Activated T-helper 1 cell treated with anti-CD3 and anti-CD28 coated beads, Interleukin-12 subunit alpha, Interleukin-12 subunit beta, Interleukin-2, Interleukin-4 antibody, amounts not matched to agents 30 ng/mL and 10 ng/mL and 1 ng/mL, durations not matched to agents 14 hours and 24 hours and 36 hours (primary cell): ENCODE measurements at places on chromosomes 13 and 19.

DNA sequence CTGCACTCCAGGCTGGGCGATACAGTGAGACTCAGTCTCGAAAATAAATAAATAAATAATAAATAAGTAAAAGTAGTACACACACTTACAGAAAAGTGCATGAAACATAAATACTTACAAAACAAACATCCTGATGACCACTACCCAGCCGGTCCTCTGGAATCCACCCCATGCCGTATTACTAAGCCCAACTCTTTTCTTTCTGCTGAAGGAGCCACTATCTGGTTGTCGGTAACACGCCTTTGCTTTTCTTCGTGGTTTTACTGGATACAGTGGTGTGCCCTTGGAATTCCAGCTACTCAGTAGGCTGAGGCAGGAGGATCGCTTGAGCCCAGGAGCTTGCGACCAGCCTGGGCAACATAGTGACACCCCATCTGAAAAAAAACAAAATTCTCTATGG lies 39.4 kb downstream of the CELF5 start:
- no peak for DNase-seq

DNA sequence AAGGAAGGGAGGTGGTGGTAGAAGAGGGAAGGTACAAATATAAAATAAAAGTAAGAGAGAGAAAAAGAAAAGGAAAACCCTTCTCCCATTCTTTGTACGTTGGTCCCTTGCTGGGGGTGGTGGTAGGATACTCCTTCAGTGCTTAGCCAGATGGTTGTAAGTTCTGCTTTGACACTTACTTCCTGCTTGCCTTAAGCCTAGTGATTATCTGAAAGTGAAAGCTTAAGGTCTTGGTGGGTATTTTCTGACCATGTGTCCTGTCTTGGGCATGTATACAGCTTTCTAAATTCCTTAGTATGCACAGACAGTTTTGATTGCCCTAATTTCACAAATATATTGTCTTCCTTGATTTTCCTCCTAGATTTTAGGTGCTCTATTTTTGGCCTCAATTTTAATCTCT lies 314.8 kb downstream of the PCDH17 start:
- DNase-seq = no peak

- no peak for DNase-seq
Observed at GRCh38 chr19:40741527-40742390, 8.5 kb downstream of the ACTMAP start.

DNA sequence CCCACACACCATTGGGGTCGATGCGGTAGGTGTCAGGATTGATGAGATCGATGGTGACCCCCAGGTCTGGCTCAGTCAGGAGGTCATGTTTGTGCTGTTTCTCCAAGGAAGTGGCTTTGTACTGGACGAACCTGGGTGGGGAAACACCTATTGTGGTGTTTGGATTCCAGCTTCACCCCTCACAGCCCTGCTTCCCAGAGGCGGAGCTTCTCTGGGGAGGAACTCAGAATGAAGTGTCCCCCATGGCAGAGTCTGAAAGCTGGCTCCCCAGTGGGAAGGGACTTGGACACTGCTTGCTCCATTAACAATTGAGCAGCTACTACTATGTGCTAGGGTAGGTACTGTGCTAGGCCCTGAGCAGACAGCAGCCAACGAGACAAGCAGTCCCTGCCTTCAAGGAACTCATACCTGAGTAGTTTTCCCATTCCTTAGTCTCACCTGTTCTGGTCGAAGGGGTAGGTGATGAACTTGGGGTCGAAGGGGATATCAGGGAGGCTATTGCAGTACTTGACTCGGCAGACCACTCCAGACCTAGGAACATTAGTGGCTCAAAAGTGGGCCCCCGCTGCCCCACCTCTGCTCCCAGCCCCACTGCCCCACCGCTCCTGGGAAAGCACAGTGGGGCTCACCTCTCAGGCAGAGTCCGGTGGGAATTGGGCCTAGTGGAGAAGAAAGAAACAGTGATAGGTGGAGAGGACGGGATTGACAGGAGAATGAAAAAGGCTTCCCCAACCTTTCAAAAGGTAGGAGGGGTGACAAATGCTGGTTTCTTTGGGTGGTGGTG lies 1.1 kb downstream of the PAF1 start:
- no peak for DNase-seq

- no peak for DNase-seq
Observed at GRCh38 chr13:23859904-23860303, 29.3 kb downstream of the MIPEP start.

DNA sequence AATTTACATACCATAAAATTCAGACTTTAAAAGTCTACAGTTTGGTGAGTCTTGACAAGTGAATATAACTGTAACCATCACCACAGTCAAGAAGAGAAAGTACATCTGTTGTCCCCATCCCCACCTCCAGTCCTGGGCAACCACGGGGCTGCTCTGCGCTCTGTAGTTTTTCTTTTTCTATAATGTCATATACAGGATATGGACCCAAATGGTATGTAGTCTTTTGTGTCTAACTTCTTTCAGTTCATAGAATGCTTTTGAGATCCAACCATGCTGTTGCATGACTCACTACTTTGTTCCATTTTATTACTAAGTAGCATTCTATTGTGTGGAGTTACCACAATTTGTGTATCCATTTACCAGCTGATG lies 103.9 kb downstream of the DOCK9 start:
- DNase-seq = no peak

GRCh38 chr13:112693831-112694497 lies 4.1 kb downstream of the ATP11A start:
- DNase-seq = no peak

DNA sequence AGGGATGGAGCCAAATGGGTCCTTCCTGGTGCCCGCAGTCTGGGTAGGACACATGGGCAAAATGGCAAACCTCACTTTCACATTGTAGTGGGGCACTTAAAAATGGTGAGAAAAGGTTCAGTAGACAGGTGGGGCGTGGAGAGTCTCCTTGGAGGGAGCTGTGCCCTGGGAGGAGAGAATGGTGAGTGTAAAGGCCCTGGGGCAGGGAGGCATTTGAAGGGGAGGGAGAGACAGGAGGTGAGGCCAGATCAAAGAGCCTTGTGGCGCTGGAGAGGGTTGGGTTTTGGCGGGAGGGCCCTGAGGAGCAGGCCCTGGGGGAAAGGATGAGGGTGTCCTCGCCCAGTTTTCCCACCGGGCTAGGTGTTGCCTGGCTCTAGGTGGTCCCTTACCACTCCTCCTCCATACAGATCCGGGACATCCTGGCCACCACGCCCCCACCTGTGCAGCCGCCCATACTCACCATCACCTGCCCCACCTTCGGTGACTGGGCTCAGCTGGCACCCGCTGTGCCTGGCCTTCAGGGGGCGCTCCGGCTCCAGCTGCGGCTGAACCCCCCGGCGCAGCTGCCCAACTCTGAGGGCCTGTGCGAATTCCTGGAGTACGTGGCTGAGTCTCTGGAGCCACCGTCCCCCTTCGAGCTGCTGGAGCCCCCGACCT lies 6.3 kb downstream of the MAP1S start:
- no peak for DNase-seq

DNA sequence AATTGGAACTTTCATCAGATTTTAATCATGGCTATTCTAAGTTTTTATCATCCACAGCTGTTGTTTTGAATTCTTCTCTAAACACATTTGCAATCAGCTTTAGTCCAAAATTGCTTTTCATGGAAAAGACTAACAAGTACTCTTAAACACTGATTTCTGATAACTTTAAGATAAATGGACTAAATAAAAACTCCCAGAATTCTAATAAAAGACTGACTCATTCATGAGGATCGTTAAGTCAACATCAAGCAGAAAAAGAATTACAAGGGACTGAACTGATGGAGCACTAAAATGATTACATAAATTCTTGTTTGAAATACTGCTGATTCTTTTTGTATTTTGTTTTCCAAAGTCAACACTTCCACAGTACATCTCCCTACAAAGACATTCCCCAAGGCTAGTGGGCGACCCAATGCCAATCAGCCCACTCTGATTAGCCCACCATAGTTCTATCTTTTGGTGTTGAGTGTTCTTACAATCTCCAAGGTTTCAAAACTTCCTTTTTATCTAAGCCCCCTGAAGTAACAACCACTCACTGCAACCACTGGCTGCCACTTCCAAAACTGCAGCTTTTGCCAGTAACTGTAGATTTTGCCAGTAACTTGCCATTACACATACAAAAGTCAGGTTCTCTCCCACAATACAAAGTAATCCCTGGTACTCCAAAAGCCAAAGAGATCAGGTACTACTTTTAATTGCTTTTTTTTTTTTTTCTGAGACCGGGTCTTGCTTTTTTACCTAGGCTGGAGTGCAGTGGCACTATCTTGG lies 14.0 kb upstream of the NAA16 start:
- no peak for DNase-seq

DNA sequence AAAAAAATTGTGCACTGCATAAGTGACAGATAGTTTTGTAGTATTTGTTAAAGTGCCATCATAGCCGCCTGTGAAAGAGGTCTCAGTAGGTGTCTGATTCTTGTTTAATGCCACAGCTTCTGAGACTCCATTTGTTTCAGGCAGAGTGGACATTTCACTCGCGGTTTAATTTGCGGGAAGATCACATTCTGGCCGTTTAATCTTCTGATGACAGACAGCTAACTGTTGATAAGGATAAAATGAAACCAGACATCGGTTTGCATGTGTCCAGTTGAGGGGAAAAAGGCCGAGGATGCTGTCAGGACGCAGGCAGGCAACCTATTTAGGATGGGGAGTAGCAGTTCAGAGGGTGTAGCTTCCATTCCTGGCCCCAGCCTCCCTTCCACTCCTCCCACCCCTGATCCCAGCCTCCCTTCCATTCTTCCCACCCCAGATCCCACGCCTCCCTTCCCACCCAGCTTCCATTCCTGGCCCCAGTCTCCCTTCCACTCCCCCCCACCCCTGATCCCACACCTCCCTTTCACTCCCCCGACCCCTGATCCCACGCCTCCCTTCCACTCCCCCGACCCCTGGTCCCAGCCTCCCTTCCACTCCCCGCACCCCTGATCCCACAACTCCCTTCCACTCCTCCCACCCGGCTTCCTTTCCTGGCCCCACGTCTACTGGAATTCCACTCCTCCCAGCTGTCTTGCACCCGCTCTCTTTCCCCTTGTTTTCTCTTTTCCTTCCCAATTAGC lies 23.8 kb downstream of the ATP11A start:
- DNase-seq = no peak

DNA sequence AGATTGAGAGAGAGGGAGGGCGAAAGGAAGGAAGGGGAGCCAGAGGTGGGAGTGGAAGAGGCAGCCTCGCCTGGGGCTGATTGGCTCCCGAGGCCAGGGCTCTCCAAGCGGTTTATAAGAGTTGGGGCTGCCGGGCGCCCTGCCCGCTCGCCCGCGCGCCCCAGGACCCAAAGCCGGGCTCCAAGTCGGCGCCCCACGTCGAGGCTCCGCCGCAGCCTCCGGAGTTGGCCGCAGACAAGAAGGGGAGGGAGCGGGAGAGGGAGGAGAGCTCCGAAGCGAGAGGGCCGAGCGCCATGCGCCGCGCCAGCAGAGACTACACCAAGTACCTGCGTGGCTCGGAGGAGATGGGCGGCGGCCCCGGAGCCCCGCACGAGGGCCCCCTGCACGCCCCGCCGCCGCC lies at the start of gene TNFSF11:
TSS of gene TNFSF11 (plus strand) at position 142 of the 400 bp plus-strand sequence. CDS start at position 294, 152 bp downstream.
- no peak for DNase-seq

- no peak for DNase-seq
Observed at GRCh38 chr13:49124693-49125304, 95.3 kb upstream of the MLNR start.

DNA sequence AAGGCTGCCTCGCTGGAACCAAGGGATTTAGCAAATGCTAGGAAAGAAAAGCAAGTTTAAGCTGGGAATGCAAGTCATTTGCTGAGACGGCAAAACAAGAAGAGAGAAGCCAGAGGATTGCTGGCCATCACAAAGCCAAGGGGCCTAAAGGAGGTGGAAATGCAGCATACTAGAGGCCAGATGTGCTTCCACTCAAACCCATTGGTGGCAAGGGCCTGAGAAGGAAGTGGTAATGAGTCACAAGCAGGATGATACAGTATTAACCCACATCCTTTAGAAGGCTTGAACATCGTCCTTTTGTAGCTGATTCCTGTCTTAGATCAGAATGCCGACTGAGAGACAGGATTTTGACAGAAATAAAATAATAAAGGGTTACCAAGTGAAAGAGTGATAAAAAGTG lies 68.2 kb downstream of the ITGBL1 start:
- no peak for DNase-seq

DNA sequence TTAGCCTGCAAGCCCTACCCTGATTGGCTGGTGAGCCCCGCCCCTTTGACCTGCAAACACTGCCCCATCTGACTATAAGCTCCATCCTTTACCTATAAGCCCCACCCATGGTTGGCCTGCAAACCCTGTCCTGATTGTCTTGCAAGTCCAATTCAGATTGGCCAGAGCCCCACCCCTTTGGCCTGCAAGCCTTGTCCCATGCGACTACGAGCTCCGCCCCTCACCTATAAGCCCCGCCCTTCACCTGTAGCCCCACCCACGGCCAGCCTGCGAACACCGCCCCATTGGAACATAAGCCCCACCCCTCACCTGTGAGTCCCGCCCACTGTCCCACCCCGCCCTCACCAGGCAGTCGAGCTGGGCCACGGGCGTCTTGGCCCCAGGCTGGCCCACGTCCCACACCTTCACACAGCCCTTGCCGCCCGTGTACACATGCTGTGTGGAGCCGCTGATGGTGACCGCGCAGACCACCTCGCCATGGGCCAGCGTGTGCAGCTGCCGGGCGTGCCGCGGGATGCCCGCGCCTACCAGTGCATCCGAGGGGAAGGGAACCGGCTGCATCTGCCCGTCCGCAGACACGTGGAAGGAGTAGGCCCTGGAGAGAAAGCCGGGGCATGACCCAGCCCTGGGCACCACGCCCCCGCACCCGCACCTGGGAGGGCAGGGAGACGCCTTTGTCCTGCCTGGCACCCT lies 22.9 kb downstream of the TLE2 start:
- no peak for DNase-seq

DNA sequence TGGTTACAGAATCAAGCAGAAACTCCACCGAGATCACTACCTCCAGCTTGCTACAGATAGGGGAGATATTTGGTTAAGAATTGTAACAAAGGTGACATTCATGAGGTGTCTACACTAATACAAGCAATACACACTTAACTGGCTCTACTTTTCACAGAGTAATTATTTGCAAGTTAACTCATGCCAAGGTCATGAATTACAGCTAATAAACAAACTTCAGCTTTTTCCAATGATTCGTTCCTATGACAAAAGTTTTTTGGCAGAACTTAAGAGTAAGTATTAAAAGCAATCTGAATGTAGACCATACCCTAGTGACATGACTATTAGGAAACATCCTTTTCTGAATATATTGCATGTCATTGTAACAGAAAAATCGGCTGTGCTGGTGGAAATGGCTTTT lies 72.1 kb downstream of the LHFPL6 start:
- no peak for DNase-seq

DNA sequence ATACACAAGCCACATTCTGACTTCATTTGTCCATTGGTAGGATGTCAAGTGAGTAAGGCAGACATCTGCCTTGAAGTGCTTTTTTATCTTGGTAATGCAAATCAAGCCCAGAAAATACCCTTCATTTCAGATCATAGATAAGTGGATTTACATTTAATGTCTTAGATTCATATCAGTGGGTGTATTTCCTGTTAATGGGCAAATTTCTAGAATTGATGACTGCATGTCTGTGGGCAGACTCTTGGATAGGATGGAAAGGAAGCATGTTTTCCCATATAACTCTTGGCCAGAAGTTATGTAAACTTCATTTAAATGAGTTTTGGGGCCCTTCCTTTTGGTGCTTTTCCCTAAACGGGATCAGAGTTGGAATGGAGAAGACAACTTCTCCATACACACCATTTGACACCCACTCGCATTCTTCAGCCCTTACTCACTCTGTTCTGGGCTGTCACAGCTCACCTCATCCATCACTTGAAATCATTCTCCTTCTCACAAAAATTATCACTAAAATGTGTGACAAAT lies 154.6 kb downstream of the FLT1 start:
- no peak for DNase-seq

GRCh38 chr19:57651654-57651996 lies 17.1 kb upstream of the ZSCAN4 start:
- no peak for DNase-seq
